ENCODE measurements at places on chromosomes 6 and 20.

DNA sequence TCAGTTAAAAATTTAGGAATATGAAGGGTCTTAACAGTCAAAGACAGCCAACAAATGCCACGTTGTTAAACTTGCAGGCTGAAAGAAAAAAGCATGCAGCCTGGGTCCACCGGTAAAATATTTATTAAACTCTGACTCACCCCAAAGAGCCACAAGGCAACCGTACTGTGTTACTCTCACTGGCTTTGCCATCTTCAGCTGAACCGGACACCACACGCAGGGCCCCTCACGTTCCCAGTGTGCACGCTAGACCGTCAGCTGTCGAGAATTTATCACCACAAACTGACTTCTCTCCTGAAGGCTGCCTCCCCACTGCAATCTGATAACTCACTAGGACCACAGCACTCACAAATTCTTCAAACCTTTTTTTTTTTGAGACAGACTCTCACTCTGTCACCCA lies 30.7 kb downstream of the HUS1B start:
- DNase-seq, result no peak
- H3K4me3 ChIP-seq, result no peak overlapping the region
- H3K36me3 ChIP-seq, result peaks cover 80% of the 10 kb centered on the region
- H3K27ac ChIP-seq, result no peak overlapping the region
- no peaks in the 10 kb centered on the region for H3K27me3 ChIP-seq
- no peaks in the 10 kb centered on the region for H3K4me1 ChIP-seq

- H3K4me1 ChIP-seq, result peaks cover 27% of the 10 kb centered on the region
- no peaks in the 10 kb centered on the region for H3K36me3 ChIP-seq
- no peaks in the 10 kb centered on the region for H3K27me3 ChIP-seq
- no peak overlapping the region for H3K4me3 ChIP-seq
- DNase-seq, result no peak
These were observed 2.0 kb upstream of the HSPA1B start for GRCh38 chr6:31825553-31825952.

GRCh38 chr6:2738373-2738979 lies 12.2 kb downstream of the MYLK4 start:
- H3K4me1 ChIP-seq, result no peaks in the 10 kb centered on the region
- H3K27me3 ChIP-seq, result no peaks in the 10 kb centered on the region

GRCh38 chr6:46452312-46452917 lies 38.8 kb downstream of the RCAN2 start:
- H3K27me3 ChIP-seq, result no peaks in the 10 kb centered on the region
- no peak overlapping the region for H3K27ac ChIP-seq
- no peak overlapping the region for H3K4me3 ChIP-seq
- no peaks in the 10 kb centered on the region for H3K36me3 ChIP-seq
- no peaks in the 10 kb centered on the region for H3K4me1 ChIP-seq

GRCh38 chr20:43229696-43230095 lies 40.0 kb upstream of the PTPRT start:
- H3K27ac ChIP-seq, result no peak overlapping the region
- DNase-seq, result no peak

GRCh38 chr6:1858196-1858595 lies 248.5 kb downstream of the FOXC1 start:
- H3K27me3 ChIP-seq, result no peaks in the 10 kb centered on the region
- H3K4me3 ChIP-seq, result no peak overlapping the region
- H3K4me1 ChIP-seq, result peaks cover 11% of the 10 kb centered on the region
- DNase-seq, result no peak

DNA sequence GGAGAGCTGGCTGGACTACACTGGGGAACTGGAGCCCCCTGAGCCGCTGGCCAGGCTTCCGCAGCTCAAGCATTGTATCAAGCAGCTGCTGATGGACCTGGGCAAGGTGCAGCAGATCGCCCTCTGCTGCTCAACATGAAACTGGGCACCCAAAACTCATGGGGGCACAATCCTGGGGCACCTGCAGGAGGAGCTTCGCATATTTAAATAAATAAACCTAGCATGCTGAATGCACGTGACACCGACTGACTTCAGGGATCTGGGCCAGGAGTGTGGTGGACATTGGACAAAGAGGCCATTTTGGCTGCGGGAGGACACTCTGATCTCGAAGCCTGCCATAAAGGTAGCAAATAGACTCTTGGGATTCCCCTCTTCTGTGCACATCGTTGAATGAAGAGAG lies 6.8 kb downstream of the SCAND1 start:
- peaks cover 78% of the 10 kb centered on the region for H3K36me3 ChIP-seq
- no peak overlapping the region for H3K27ac ChIP-seq
- peaks cover 15% of the 10 kb centered on the region for H3K4me1 ChIP-seq
- H3K4me3 ChIP-seq, result no peak overlapping the region
- no peaks in the 10 kb centered on the region for H3K27me3 ChIP-seq
- DNase-seq, result no peak

All from spleen (tissue), 13 donors.